ENCODE measurements at places on chromosomes 12 and 14.

DNA sequence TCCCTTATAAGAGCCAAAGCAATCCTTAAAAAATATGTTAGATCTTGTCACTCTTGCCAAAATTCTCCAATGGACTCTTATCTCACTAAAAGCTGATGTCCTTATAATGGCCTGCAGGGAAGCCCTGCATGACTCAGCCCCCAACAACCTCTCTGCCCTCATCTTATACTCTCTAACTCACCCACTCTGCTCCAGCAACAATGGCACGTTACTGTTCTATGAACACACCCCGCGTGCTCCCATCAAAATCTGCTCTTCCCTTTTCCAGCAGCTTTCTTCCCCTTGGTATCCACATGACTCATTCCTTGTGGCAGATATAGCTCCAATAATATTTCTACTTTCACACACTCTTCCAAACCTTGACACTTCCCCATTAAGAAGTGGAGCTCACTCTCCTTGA is 108.1 kb downstream of the DENND5B start:
- no peak for DNase-seq

DNA sequence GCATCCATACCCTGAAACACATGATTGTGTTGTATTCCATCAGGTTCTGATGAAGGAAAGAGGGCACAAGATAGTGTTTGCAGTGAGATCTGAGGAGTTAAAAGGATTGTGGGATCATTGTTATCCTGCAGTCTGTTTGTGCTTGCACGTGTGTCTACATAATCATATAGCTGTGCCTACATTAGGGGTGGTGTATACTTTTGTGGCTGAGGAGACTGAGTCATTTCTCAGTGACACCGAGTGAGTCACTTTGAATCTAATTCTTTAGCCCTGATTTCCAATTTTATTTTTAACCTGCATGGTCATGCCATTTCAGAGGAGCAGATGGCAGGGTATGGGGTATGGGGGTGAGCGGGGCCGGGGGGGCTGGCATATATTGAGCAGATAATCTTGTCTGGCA is 133.2 kb downstream of the ANO4 start:
- DNase-seq: no peak

DNA sequence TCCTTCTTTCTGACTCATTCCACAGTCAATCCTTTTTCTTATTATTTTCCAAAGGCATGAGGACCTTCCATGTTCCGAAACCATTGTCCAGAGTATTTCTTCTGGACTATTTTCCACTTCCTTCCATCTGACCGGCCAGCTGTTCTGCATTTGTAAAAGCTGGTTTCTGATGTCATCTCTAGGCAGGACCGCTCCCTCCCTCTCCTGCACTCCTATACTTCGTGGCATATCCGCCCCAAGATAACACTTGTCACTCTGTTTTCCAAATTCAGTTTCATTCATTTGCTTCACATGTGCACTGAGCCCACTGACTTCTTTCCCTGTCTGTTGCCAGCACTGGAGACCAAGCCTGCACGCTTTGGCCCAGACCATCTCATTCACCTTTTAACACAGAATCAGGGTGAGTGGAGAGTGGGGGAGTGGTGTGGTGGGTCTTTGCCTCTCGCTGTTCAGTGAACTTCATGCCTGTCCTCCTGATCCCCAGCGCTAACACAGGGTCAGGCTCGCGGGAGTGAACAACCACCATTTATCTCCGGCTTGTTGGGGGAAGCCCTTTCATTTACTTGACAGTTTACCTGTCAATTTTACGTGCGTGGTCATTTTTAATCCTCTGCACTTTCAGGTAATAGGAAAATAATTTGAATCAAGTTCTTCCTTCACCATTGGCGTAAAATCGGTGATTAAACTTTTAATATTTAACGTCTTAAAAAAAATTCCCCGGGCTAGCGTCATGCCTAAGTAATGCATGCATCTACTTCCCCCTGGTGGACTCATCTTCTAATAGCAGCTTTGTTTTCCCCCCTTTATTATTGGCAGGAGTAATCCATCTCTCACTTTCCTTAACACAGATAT is 52.5 kb downstream of the C12orf75 start:
- no peak for DNase-seq

DNA sequence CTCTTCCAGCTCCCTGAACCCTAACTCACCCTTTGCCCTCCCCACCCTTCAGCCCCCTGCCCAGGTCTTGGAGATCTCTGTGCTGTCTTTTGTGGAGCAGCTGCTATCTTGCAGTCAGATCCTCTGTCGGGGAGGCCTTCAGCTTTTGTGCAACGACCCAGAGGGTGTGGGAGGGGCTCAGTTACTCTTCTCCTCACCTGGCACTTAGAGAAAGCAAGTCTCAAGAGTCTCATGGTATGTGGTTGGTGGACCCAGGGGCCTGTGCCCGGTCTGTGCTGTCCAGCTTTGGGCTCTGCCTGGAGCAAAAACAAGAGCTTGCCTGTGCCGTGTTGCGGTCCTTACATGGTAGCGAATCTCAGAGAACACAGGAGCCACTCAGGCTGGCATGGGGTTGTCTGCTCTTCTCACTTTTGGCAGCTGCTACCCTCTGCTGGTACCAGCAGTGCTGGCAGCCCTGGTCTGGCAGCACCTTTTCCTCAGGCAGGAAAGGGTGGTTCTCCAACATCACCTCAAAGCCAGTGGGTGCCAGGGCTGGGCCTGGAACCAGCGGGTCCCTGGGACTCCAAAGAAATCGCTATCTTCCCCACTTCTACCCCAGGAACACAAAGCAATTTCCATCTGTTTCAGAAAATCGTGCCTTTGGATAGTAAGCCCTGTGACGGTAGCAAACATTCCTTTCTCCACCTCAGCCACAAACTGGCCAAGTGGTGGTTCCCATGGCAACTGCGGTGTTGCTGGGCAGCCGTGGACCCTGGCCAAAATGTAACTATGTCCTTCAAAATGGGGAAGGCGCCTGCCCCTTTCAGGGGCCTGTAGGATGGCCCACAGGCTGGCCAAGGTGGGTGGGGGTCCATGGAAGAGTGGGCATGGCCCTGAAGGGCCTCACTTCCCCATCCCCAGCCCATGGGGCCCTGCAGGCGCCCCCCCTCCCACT is 90.0 kb downstream of the RIN3 start:
- DNase-seq: no peak

- no peak for DNase-seq
Measured at GRCh38 chr14:23951590-23952201, 1.9 kb upstream of the DHRS4 start.

GRCh38 chr12:31742891-31743290 is 14.1 kb upstream of the AMN1 start:
- DNase-seq: no peak

DNA sequence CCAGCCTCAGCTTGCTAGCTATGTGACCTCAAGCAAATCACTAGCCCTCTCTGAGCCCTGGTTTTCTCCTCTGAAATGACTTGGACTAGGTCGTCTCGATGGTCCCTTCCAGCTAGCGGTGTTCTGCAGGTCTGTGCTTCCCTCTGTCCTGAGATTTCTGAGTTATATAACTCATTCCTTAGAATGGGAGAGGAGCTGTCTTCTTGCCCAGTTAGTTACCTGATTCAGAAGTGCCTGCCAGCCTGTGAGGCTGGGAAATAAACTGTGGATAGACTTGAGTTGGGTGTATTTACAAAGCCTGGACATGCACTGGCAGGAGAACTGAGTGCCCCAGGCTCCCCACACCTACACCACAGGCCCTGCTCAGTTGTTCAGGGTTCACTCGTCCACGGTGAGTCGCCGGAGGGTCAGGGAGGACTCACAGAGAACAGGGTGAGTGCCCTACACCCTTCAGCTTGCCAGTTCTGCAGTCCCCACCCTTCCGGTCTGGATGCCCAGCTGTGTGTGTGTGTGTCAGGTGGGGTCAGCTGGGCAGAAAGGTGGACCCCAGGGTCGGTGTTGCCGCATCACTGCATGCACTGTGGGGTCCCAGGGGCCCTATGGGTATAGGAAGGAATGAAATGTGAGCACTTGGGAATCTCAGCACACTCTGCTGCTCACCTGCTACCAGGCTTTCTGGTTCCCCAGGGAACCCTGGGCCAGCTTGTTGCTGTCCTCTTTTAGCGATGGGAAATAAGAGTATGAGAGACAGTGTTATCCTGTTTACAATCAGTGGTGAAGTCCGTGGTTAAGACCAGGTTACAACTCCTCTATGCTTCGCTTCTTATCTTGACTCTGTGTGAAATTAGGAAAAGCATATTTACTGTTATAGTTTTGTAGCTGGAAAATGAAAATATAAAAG is 348.2 kb downstream of the DPF3 start:
- no peak for DNase-seq

DNA sequence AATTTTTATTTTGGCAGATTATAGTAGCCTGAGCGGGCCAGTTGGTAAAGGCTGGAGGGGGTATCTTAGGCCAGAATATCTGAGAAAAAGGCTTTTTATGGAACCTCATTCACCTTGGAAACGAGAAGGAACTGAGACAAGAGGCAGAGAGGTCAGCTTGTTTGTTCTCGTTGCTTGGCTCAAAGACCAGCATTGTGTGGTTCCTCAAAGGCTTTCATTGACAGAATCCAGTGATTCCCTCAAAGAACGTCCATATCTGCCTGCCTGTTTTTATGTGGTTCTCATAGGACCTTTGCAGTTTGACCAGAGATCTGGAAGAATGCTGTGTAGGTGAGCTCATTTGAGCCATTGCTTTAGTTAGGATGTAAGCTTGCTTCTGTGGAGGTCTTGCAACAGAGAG is 117.3 kb downstream of the CFAP54 start:
- DNase-seq: no peak

DNA sequence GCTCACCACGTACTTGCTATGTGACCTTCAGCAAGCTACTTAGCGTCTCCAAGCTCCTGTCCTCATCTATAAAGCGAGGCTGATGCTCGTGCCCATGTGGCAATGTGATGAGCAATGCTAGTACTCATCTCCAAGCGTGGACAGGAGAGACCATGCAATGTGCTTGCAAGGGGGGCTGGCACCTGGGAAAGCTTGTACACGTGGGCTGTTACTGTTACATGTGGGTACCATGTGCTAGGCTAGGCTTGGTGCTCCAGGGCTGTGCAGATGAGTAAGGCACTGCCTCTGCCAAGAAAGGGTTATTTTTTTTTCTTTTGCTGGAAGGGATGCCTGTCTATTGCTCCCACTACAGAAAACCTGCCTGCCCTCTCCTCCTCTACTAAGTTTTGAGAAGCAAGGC is 46.6 kb downstream of the TSPAN11 start:
- no peak for DNase-seq

GRCh38 chr12:131764738-131765137 is 53.8 kb downstream of the SFSWAP start:
- DNase-seq: no peak

- DNase-seq: no peak
Measured at GRCh38 chr14:93706360-93706955, 81.8 kb downstream of the PRIMA1 start.

DNA sequence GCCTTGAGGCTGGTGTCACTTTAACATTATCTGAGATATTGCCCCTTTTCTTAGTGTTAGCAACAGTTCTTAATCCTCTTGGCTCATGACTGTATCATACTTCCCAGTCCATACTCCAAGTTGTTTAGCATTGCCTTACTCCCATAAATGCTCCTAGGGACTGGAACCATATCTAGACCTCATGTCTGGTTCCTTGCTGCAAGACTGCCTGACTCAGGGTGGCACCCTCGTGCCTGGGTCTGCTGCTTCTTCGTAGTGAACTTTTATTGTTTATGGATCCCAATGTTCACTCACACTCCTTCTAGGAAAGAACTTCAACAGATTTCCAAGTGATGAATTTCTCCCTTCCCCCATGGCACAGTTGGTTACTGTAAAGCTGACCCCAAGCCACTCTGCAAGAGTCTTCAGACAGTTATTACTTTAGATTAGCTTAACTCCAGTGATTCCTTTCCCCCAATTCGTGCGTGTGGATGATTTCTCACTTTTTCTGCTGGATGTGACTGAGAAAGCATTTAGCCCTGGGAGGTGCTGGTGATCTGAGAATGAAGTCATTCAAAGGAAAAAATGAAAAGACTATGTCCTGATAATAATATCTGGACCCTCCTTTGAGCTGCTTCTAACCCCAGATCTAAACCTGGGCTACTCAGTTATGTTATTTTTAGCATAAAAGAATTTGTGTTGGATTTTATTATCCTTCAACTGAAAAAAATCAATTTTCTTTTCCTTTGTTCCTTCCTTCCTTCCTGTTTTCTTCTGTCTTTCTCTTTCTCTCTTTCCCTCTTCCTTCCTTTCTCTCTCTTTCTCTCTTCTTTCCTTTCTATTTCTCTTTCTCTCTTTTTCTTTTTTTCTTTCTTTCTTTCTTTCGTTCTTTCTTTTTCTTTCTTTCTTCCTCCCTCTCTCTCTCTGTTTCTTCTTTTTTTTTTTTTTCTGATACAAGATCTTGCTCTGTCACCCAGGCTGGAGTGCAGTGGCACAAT is 47.5 kb upstream of the PPP1R12A start:
- DNase-seq: no peak

Data from activated CD8-positive, alpha-beta memory T cell treated with anti-CD3 and anti-CD28 coated beads, Interleukin-2, amount 10 ng/mL, durations not matched to agents 7 days and 5 days (primary cell).